Natural killer cell treated with Interleukin-12 subunit alpha and Interleukin-12 subunit beta and Interleukin-15 and Interleukin-18, amount 100 ng/mL, for 72 hours (primary cell): ENCODE measurements at places on chromosomes 1 and 21. TPM values are rescaled to one million over a fixed set of nuclear protein-coding genes. Genes with fewer than 3 reads are reported as not detected.

GRCh38 chr21:44643741-44644310 lies 2.4 kb upstream of the KRTAP10-11 start:
- peaks cover 15% of the 10 kb centered on the region for H3K27me3 ChIP-seq
- H3K4me1 ChIP-seq: no peaks in the 10 kb centered on the region
- no peak overlapping the region for H3K4me3 ChIP-seq
- DNase-seq: no peak
- peaks cover 28% of the 10 kb centered on the region for H3K36me3 ChIP-seq
- H3K27ac ChIP-seq: no peak overlapping the region

- H3K27me3 ChIP-seq: peaks cover 4% of the 10 kb centered on the region
- no peak overlapping the region for H3K27ac ChIP-seq
- peaks cover 11% of the 10 kb centered on the region for H3K36me3 ChIP-seq
- no peak overlapping the region for H3K4me3 ChIP-seq
- no peak for DNase-seq
- no peaks in the 10 kb centered on the region for H3K4me1 ChIP-seq
Measured at GRCh38 chr1:85555867-85556573, 24.5 kb upstream of the CCN1 start.

GRCh38 chr1:93593854-93594602 lies 87.6 kb downstream of the BCAR3 start:
- peaks cover 2% of the 10 kb centered on the region for H3K27me3 ChIP-seq
- no peaks in the 10 kb centered on the region for H3K36me3 ChIP-seq
- DNase-seq: no peak
- no peak overlapping the region for H3K27ac ChIP-seq
- H3K4me3 ChIP-seq: no peak overlapping the region
- peaks cover 27% of the 10 kb centered on the region for H3K4me1 ChIP-seq

Gene DMBX1
- 0.26 TPM for total RNA-seq

Gene TRIM46
- total RNA-seq: 3.6 TPM

Gene CDC42
- total RNA-seq: 191 TPM

- H3K4me1 ChIP-seq: no peaks in the 10 kb centered on the region
- H3K4me3 ChIP-seq: no peak overlapping the region
- H3K27ac ChIP-seq: no peak overlapping the region
- DNase-seq: no peak
- H3K27me3 ChIP-seq: no peaks in the 10 kb centered on the region
Measured at GRCh38 chr1:6270401-6270800, 9.5 kb upstream of the GPR153 start.

Gene LCE1E
- total RNA-seq: not detected

GRCh38 chr1:200075938-200076546 lies 48.5 kb downstream of the NR5A2 start:
- no peak overlapping the region for H3K27ac ChIP-seq
- no peaks in the 10 kb centered on the region for H3K36me3 ChIP-seq
- DNase-seq: no peak
- peaks cover 6% of the 10 kb centered on the region for H3K4me1 ChIP-seq

Gene PLA2G2C
- total RNA-seq: 0.17 TPM

Gene GALNT2
- total RNA-seq: 37.7 TPM

Gene DNASE2B
- total RNA-seq: not detected

Gene PDZK1IP1
- not detected for total RNA-seq

Gene ADGRL4
- total RNA-seq: not detected

DNA sequence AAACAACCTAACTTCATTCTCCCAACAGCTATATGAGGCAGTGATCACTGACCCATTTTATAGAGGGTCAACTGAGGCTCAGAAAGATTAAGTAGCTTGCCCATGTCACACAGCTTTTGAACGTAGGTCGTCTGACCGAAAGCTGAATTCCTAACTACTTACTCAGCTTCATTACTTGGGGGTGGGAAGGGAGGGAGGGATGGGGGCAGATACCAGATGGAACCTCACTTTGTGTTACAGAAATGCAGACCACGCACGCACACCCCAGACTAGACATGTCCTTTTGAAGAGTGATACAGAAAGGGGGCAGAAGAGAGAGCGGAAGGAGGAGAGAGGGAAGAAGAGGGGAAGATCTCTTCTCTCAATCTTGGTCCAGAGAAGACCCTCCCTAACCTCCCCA lies 2.3 kb downstream of the ADGRB2 start:
- no peaks in the 10 kb centered on the region for H3K27me3 ChIP-seq
- H3K27ac ChIP-seq: no peak overlapping the region
- H3K4me1 ChIP-seq: peaks cover 18% of the 10 kb centered on the region

Gene TRAPPC3
- 69.2 TPM for total RNA-seq

- no peak overlapping the region for H3K4me3 ChIP-seq
- no peaks in the 10 kb centered on the region for H3K36me3 ChIP-seq
- no peaks in the 10 kb centered on the region for H3K4me1 ChIP-seq
- peaks cover 8% of the 10 kb centered on the region for H3K27me3 ChIP-seq
- H3K27ac ChIP-seq: no peak overlapping the region
Measured at GRCh38 chr1:17857996-17858395, 102.9 kb downstream of the ACTL8 start.

DNA sequence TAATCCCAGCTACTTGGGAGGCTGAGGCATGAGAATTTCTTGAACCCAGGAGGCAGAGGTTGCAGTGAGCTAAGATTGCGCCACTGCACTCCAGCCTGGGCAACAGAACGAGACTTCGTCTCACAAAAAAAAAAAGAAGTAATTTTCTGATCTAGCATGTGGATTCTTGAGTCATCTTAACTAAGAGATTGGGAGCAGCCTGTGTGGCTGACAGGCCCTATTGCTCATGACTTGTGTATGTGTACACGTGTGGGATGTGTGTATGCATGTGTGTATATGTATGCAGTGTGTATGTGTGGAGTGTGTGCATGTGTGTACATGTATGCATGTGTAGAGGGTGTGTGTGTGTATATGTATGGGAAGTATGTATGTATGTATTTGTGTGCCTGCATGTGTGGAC lies 29.5 kb downstream of the DOP1B start:
- no peak overlapping the region for H3K4me3 ChIP-seq
- no peaks in the 10 kb centered on the region for H3K36me3 ChIP-seq
- no peak for DNase-seq
- H3K4me1 ChIP-seq: peaks cover 10% of the 10 kb centered on the region
- no peak overlapping the region for H3K27ac ChIP-seq

DNA sequence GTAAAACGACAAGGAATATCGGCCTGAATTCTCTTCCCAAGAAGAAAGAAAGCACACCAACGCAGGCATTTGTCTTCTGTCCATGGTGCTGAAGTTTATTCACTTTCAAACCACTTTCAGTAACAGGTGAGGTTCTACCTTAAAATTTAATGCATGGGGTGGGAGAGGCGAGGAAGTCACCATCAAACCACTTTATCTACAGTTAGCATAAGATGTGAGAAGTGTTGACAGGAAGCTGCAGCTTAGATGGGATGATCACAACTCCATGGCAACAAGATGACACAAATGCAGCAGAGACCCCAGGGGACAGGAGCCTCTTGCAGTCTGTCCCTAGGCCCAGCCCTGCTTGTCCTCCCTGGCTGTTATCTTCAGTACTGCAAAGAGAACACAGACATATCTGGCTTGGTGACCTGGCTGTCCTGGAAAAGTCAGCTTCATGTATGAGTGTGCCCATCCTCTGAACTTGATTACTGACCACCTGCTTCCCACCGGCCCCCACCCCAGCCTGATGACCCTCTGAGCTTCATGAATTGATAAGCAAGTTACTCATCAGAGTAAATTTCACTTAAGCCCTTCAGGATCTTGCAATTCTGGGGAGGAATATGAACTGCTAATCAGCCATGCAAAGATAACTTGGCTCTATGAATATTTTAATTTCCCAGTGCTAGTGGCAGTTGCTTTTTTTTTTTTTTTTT lies 1.8 kb downstream of the NPPA start:
- no peak overlapping the region for H3K27ac ChIP-seq
- no peaks in the 10 kb centered on the region for H3K27me3 ChIP-seq
- no peaks in the 10 kb centered on the region for H3K4me1 ChIP-seq
- DNase-seq: no peak
- no peak overlapping the region for H3K4me3 ChIP-seq

Gene LDLRAD1
- not detected for total RNA-seq

DNA sequence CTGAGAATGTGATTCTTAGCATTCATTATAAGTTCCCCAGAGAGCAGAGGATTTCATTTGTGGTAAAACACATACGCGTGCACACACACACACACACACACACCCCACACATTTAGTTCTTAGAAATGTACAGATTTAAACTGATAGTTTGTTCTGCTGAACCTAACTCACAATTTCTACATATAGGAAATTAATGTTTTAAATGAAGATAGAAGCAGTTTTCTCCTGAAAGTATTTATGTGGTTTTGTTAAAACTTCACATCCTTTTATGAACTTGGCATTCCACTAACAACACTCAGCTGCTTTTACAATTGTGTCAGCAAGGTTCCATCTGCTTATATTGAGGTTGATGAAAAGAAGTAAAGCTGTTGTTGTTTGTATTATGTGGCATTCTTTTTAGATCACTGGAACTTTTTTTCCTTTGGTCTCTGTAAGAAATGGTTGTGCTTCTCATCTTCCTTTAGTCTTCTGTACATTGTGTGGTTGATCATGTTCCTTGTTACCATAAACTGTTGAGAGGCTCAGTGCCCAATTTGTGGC lies 41.6 kb downstream of the AK4 start:
- no peaks in the 10 kb centered on the region for H3K36me3 ChIP-seq
- no peak for DNase-seq
- H3K27ac ChIP-seq: no peak overlapping the region
- H3K4me3 ChIP-seq: no peak overlapping the region
- H3K27me3 ChIP-seq: peaks cover 11% of the 10 kb centered on the region

GRCh38 chr1:94265906-94266305 lies 28.5 kb upstream of the ARHGAP29 start:
- H3K27ac ChIP-seq: no peak overlapping the region
- H3K4me1 ChIP-seq: no peaks in the 10 kb centered on the region
- H3K4me3 ChIP-seq: no peak overlapping the region
- H3K27me3 ChIP-seq: peaks cover 42% of the 10 kb centered on the region
- no peaks in the 10 kb centered on the region for H3K36me3 ChIP-seq
